ENCODE measurements at places on chromosomes 2 and 18.

GRCh38 chr2:61727746-61728145, 126.1 kb downstream of the FAM161A start:
- no peak for DNase-seq

GRCh38 chr2:240501531-240501991, 56.2 kb downstream of the ANKMY1 start:
- no peak for DNase-seq

- no peak for DNase-seq
These were observed 7.1 kb downstream of the NEURL3 start for GRCh38 chr2:96498021-96498431.

DNA sequence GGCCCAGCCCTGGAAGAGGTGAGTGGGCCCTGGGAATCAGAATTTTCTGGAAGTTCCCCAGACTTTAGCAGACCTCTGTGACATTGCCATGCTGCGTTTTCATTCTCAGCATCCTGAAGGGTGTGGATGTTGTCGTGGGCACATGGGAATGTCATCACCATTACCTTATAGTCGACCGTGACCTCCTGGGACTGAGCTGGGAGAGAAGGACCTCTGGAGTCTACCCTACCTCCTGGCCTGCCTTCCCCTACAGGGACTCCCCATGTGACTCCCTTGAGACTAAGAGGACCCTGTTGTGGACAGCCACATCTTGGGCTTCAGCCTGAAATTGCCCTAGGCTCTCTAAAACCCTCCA, 43.0 kb downstream of the CNGA3 start:
- no peak for DNase-seq

DNA sequence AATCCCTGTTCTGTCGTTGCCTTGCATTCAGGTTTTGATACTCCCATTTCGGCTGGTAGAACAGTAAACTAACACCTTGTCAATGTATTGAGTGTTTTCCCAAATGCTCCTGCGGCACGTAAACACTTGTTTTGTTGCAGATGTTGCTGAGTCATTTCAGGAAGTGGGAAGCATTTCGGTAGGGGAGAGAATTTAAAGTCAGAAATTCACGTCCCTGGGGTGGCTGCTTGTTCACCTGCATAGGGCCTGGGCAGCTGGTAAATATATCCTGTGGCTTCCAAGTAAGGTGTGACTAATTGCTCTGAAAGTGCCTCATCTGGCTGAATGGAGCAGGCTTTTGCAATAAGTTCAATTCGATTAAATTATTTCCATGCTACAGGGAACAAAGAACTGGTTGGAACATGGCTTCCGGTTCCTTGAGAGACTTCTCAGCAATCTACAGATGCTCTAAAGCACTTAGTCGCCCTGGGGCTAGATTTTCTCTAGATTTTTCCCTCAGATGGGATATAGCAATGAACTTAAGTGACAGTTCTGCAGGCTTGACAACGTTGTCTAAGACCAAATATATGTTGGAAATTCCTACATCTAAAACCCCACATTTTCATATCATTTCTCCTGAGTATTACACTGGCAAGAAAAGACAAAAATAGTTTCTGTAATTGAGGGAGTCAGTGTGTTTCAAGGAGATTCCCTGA, 5.2 kb downstream of the GALR1 start:
- DNase-seq: no peak

DNA sequence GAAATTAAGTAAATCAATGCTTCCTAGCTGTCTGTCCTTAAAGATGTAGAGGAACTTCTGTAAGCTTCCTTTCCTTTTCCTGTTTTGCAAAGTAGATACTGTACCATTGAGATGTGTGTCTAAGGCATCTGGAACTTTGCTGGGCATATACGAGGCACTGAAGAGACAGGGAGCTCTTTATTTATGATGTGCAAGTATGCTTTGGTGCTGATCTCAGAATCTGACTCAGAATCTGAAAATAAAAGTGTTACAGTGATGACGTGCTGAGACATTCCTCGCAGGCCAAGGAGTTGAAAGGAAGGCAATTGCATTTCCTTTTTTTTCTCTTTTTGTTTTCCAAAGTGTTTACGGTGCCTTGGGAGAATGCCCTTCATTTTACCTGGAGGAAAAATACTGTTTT, 230.9 kb upstream of the RGPD4 start:
- no peak for DNase-seq

DNA sequence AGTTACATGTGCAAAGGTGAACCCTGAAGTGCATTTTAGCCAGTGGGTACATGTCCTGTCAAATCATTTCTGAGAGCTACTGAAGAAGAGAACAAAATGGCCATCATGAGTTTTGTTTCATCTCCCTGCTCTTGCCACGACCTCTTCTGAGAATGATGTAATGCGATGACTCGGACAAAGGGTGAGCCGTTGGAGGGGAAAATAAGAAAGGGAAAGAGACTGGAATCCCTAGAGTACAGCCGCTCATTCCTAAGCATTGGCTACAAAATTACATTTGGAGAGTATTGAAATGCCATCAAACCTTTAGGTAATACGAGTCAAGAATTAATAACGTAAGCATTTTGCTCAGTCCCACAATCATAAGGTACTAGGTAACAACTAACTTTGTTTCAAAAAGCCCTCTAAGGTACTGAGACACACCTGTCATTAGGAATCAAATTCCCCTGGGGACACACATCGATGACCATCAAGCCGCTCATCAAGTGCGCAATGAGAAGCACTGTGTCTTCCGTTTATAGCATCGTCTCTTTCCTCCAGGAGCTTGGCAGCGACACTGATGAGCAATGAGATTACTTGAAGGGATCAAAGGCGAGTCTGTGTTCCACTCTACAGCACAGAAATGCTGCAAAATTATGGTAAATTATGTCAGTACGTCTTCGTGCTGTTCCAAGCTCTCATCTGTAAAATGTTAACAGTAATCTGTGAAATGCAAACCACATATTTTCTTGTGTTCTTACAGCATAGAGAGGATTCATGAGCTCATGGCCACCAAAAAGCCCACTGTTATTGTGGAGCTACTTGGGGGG, 97.3 kb upstream of the PIEZO2 start:
- DNase-seq: no peak

DNA sequence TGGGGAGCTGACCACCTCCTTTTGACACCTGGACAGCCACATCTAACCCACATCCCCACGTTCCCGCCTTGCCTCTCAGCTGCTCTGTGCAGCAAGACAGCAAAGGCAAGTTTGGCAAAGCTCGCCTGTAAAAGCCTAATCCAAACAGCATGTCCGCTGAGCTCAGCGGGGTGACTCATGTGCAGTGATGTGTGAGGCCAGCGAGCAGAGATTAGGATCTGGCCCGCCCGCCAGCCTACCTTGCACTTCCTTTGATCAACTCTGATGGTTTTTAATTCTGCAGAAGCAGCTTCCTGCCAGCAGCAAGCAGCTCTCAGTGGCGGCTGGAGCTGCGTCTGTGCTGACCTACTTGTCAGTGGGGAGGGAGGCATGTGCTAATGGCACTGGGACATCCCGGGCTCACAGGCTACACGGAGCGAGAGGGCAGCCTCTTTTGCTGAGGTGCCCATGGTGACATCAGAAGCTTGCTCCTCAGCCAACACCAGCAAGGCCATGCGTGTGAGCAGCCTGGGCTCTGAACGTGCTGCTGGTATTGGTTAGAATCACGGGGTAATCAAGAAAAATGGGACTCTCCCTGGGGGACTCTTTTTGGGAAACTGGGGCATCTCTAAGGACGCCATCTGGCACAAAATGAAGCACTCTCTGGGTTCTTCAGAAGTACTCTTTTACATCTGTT, 36.0 kb upstream of the EML4 start:
- DNase-seq: peak; percentile 92

DNA sequence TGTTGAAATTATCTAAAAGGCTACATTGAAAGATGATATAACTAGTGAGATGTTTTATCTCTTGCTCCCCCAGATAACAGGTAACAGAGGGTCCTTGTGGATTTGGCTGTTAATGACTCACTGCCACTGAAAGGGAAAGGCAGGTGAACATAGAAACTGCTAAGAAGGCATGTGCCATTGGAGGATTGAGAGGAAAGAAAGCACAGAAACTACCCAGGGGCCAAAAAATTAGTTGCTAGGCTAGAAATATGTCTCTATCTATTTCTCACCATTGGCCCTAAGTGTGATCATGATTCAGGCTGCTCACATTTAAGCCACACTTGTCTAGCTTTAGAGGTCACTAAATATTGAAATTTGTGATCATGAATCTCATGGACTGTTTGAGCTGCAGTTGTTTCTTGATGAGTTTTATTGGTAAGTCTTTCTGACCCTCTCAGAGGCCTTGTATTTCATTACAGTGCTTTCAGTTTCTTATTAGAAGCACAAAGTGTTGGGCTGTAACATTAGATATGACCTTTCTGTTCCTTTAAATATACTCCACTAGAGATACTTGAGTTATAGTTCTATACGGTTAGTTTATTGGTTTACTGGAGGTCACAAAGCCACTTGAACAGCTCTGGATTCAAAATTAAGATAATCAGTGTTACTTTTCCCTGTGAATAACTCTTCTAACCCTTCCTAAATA, 26.2 kb downstream of the NAB1 start:
- DNase-seq: no peak

DNA sequence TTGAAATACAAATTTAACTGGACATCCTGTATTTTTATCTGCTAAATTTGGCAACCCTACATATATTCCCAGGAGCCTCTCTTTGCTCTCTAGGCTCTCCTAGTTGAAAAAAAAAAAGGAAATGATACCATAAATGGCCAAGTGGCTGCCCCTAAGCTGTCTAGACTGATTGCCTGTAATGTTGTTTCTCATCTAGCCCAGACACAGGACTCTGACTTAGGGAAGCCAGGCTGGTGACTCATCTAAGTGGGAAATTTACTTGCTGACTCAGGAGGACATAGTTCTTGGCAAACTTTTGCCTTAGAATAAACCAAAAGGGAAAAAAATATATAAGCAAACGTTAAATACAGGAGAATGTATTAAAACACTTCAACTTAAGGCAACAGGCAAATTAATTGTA, 14.6 kb upstream of the ITGAV start:
- no peak for DNase-seq

DNA sequence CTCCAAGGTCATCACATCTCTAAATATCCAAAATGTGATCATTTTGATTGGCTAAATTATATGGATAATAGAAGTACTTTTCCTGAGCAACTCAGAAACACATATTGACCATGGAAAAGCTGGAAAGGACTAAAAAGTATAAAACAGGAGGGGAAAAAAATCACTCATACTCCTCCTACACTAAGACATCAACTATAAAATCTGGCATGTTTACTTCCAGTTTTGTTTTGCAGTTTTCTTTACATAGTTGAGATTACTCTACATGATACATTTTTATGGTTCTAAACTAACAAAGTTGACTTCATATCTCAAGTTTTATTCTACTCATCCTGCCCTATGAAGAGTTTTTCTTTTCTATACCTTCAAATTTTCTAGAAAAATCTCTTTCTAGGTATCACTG, 46.0 kb upstream of the SP3 start:
- DNase-seq: no peak

DNA sequence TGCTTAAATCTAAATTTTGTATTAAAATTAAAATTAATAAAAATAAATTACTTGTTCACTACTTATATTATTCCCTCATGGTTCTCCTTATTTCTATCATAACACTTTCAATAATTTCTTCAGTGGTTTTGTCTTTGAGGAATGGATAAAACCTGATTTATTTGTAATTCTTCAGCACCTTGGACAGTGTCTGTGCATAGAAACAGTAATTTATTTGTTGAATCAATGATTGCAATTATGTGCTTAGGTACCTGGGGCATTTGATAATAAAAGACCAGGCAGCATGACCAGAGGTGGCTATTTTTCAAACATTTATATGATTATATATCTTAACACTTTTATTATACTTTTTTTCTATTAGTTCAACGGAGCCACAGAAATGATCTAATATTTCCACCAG, 1062.7 kb downstream of the DSC3 start:
- no peak for DNase-seq

DNA sequence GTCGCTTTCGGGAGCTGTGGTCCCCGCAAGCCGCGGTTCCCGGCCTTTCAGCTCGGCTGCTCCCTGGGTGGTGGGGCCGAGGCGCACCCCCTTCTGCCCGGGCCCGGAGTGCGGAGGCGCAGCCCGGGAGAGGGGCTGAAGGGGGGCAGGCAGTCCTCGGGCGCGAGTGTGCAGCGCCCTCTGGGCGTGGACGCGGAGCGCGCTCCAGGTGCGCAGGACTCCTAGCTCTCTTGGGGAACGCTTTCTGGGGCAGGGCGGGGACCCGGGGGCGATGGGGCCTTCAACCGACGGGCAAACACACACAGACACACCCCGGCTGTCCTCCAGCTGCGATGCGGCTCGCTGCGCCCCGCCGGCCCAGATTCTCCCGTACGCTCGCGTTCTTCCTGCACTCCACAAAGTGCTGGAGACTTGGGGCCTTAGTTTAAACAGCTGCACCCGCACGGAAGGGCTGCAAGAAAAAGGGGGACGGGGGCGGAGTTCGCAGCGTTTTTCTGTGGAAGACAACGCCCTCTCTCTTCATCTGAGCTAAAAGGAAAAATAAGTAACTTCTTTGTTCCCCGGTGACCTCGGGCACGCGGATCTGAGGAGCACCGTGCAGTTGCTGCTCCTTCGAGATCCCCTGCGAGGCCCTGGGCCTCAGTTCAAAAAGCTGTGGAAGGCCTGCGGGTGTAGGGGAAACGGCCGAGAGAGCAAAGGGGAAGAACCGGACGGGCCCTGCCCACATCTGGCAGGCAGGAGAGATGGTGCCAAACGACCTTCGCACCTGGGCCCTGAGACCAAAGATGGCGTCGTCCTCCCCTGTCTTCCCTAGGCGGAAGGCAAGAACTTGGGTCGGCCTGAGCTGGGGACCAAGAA, 593 bp upstream of the SDC1 start:
- DNase-seq: peak; percentile 74

DNA sequence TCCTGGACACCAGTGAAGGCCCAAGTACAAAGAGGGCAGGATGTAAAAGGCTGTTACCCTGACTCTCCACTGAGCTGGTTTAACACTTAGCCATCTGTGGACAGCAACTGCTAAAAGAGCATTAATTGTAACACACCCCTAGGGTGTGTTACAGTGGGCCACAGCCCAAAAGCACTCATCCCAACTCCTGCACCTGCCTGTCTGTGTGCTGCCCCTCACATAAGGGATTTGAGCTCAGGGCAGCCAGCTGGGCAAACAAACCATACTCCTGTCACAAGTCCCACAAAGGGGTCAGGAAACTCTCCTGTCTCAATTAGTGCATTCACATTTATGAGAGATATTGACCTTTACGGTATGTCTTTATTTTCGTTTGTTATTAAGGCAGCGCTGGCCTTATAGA, 833.1 kb upstream of the NXPH2 start:
- no peak for DNase-seq

GRCh38 chr2:69740502-69740951, 1.4 kb upstream of the ANXA4 start:
- no peak for DNase-seq

DNA sequence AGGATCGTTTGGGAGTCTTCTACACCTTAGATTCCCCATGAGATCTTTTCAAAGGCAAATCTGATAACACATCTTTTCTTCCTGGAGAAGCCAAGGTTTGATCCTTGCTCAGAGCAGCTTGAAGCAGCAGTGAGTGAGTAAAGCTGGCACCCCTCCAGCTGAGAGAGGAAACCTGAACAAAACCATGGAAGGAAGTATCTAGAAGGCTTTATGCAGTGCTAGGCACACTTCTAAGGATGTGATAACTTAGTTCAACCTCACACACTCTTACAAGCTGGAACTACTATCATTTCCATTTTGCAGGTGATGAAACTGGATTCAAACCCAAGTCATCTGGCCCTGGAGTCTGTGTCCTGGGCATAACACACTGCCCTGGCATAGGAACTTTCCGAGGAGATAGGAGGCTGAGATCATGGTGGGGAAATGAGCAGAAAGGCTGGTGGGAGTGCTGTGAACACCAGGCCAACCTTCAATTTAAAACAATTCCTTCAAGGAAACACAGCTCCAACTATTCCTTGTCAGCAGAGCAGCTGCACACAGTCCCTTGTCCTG, 71.2 kb downstream of the CTAGE1 start:
- DNase-seq: no peak

Measured in DMS79 treated with DMSO at 0.1 percent for 48 hours (cell line).